Brain pericyte (primary cell): ENCODE measurements at places on chromosomes 2 and 18.

- DNase-seq, result no peak
These were observed 40.1 kb downstream of the MTCL1 start for GRCh38 chr18:8745355-8746014.

DNA sequence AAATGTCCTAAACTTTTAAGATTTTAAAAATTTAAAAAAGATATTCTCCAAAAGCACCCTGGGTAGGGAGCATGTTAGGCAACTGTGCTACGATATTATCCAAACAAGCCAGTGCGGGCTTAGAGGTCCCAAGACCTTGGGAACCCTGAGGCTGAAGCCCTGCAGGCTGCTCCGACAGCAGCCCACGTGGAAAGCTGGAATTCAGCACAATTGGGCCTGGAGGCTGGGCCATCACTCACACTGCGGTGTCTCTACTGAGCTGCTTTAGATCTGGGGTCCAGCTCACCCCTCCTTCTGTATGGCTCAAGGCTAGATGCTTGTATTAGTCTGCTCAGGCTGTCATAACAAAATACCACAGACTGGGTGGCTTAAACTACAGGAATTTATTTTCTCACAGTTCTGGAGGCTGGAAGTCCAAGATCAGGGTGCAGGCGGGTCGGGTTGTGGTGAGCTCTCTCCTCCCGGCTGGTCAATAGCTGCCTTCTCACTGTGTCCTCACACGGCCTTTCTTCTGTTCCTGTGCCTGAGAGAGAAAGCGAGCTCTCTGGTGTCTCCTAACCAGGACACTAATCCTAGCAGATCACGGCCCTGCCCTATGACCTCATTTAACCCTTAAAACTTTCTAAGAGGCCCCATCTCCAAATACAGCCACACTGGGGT is 42.5 kb downstream of the DPYSL5 start:
- no peak for DNase-seq

DNA sequence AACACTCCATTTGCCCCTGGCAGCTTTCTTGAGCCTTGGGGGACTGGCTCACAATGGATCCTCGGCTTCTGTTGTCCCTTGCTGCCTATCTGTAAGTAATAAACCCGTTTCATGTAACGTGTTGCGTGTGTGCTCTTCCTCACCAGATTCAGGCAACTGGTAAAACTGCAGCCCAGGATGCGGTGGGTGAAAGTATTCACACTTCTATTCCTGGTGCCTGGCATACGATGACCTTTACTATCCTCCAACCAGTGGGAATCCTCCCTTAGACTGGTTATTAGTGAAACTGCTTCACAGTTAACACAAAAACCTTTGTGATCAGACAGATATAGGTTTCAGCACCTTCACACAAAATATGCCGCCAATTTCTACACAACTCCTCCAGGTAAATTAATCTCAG is 13.6 kb upstream of the ICA1L start:
- DNase-seq, result no peak

DNA sequence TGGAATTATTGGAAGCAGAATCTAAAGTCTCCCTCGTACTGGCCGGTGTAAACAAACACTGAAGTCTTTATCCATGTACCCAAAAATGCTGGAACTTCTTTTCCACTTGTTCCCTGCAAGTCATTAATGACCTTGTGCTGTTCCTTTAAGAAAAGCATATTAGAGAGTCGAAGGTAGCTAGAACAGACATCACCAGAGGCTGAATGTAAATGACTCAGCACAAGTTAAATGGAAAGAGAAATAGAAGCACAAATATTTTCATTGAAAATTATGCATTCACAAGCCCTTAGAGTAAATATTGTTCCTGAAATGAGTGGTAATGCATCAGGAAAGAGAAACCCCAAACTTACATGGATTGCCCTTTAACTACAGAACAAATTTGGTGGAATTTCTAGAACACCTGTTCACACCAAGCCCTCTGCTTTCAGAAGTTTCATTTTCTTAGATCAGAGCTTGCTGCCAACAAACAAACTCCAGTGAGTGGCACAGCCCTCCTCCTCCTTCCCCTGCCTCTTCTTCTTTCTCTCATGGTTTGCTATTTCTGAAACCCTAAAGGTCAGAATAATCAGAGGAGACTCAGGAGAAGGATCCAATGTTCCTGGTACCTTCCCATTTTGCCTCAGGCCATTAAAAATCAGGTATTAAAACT is 264.3 kb downstream of the TXNL1 start:
- no peak for DNase-seq

GRCh38 chr2:102506743-102507142 is 33.7 kb downstream of the SLC9A4 start:
- no peak for DNase-seq

GRCh38 chr18:58998401-58999203 is 133.9 kb downstream of the ZNF532 start:
- DNase-seq, result no peak

DNA sequence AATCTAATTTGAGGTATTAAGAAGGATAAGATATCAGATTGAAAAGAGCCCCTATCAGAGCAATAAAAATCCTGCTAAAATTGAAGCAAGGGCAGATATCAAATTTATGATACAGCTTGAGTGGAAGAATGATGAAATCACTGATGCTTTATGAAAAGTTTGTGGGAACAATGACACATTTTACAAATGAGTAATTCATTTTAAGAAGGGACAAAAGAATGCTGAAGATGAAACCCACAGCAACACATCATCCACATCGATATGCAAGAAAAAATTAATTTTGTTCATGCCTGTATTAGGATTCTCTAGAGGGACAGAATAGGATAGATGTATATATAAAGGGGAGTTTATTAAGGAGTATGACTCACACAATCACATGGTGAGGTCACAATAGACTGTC is 355.6 kb upstream of the GYPC start:
- DNase-seq, result no peak

GRCh38 chr2:177772529-177772928 is 300.0 kb downstream of the PDE11A start:
- no peak for DNase-seq

GRCh38 chr2:72780477-72780876 is 45.4 kb downstream of the EXOC6B start:
- no peak for DNase-seq

- no peak for DNase-seq
These were observed 431.4 kb upstream of the TNP1 start for GRCh38 chr2:217291259-217291658.

GRCh38 chr2:178834086-178834485 is 26.9 kb upstream of the TTN start:
- DNase-seq, result no peak

DNA sequence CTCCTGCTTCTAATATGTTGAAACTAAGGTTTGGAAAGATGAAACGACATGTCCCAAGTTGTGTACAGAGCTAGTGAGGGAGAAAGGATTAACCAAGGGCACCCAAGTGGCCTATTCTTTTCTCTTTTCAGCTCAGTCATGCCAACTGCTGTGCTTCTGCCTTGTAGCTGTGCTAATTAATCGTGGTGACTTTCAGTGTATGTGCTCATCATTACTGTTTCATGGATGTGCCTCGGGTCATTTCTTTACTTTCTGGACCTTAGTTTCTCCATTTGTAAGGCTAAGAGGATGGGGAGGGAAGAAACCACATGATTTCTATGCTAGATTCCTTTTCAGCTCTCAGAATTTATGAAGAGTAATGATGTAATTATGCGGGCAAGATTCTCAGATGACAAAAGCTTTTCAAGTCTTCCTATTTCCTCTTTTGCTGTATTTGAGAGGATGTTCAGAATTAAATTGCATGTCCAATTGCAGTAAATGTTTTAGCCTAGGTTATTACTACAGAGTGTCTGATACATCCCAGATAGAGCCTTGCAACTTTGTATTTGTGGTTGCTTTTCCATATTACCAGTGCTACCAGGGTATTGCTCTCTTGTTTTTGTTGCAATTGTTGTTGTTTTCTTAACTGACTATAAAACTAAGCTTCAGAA is 621.2 kb downstream of the CNTNAP5 start:
- DNase-seq, result no peak

- no peak for DNase-seq
These were observed 262.2 kb downstream of the ALK start for GRCh38 chr2:29659178-29659577.
